ENCODE measurements at places on chromosomes 3 and 15.

- no peak for DNase-seq
Measured at GRCh38 chr15:70060214-70060992, 37.3 kb downstream of the TLE3 start.

GRCh38 chr3:60440869-60441268, 810.4 kb downstream of the FHIT start:
- DNase-seq = no peak

DNA sequence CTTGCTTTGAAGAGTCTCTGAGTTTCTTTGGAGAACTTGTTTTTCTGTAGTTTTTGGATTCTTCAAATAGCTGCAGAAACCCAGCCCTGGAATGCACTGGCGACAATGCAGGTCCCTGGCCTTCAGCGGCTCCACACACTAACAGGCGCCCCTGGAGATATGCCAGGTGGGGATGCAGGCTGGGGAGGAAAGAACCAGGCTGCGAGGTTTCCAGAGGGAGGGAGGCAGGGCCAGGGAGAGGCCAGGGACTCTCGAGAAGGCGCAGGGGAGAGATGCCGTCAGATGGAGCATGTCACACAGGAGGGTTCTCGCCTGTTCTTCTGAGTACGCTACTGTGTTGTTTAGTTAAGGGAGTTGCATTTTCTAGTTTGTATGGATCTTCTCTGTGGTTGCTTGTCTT, 283.1 kb downstream of the GABRG3 start:
- DNase-seq = no peak

DNA sequence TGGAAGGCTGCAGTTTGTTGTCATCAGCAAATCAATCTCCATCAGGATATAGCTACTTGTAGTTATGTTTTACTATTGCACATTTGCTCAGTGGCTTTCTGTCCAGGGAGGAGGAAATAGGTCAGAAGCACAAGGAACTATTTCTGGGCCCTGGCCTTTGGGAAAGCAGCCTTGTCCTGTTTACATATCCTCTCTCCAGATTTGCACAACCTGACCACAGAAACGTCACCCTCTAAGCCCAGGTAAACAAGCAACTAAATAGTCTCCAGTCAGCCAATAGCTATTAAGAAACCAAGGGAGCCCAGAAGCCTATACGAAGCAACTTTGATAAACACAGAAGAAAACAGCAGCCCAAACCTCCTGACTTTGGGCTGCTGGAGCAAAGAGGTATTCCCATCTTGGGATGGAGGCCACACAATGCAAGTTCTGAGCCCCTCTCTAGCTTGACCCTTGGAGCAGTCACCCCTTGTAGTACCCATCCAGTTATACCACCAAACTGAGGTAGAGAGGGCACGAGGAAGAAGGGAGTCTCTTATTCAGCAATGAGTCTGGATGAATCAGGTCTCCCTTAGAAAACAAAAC, 2.3 kb upstream of the FEM1B start:
- DNase-seq = no peak

- DNase-seq = no peak
Measured at GRCh38 chr3:61522060-61522459, 39.3 kb upstream of the PTPRG start.

DNA sequence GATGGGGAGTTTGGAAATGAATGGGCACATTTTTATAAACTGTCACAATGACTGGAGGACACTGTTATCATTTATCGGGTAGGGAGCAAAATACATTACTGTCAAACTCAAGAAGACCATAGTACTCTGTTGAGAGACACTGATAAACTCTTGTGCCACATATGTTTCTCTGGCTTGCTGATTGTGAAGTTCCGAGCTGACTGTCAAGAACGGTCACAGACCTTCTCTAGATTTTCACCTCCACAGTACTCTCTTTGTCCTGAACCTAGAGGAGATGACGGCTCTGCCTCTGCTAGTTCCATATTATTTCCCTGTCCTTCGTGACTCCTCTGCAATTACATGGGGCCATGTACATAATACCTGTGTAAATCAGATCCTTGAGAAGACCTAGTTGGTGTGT, 451.9 kb downstream of the LPP start:
- no peak for DNase-seq

Measured in activated CD4-positive, alpha-beta T cell treated with anti-CD3 and anti-CD28 coated beads, Interleukin-2, amount 50 U/mL, for 24 hours (primary cell).